ENCODE measurements at places on chromosomes 11 and 22.

DNA sequence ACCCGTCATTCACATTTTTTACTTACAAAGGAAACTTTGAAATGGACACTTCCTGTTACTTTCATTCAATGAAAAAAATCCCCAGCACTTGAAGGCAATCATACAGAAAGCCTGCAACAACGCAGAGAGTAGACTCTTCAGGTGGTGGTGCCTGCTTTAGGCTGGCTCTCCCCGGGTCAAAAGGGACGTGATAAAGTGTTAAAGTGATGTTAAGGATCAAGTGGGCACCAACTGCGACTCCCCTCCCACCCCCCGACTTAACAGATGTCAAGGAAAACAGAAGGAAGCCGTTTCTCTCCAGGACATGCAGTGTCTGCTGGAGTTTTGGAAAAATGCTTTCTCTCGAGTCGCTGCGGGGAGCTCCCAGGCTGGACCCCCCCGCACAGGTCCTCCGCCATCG is 414 bp upstream of the PNPLA3 start:
- H3K27ac ChIP-seq = no peak overlapping the region
- H3K4me3 ChIP-seq = no peak overlapping the region
- H3K36me3 ChIP-seq = no peaks in the 10 kb centered on the region
- no peaks in the 10 kb centered on the region for H3K4me1 ChIP-seq
- no peak for DNase-seq

GRCh38 chr22:47736186-47737034 is 974.0 kb downstream of the TBC1D22A start:
- no peak overlapping the region for H3K27ac ChIP-seq
- no peaks in the 10 kb centered on the region for H3K36me3 ChIP-seq
- H3K4me3 ChIP-seq = no peak overlapping the region

- DNase-seq = peak; percentile 63
- H3K4me1 ChIP-seq = peaks cover 94% of the 10 kb centered on the region
- H3K36me3 ChIP-seq = peaks cover 7% of the 10 kb centered on the region
- H3K4me3 ChIP-seq = peak overlapping the region; percentile 50
These were observed 6.1 kb downstream of the CD81 start for GRCh38 chr11:2382936-2383851.

- peak overlapping the region; percentile 92 for H3K27ac ChIP-seq
- peaks cover 35% of the 10 kb centered on the region for H3K4me1 ChIP-seq
- H3K27me3 ChIP-seq = no peaks in the 10 kb centered on the region
- DNase-seq = no peak
These were observed 13.8 kb downstream of the ATP5MG start for GRCh38 chr11:118415062-118415738.

- peaks cover 31% of the 10 kb centered on the region for H3K4me1 ChIP-seq
- H3K27ac ChIP-seq = no peak overlapping the region
- DNase-seq = no peak
- H3K27me3 ChIP-seq = no peaks in the 10 kb centered on the region
- H3K4me3 ChIP-seq = no peak overlapping the region
These were observed 115.8 kb downstream of the CSNK2A3 start for GRCh38 chr11:11237070-11237832.

DNA sequence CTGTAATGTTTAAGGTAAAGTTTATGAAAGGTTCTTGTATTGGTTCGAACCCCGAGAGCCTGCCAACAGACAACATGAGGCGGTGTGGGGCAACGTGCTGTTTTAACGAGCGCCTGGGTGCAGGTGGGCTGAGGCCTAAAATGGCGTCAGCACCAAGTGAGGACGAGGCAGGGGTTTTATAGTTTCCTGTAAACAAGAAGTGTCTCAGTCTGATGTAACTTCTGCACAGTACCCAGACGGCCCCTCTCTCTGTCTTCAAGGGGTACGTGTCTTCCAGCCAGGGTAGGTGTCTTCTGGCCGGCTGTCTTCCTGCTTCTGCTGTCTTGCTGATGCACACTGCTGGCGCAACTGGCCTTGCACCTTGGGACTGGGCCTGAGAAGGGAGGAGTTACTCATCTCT is 2.7 kb downstream of the PPFIBP2 start:
- H3K36me3 ChIP-seq = no peaks in the 10 kb centered on the region
- DNase-seq = no peak
- H3K27me3 ChIP-seq = no peaks in the 10 kb centered on the region

GRCh38 chr11:120120805-120121335 is 17.0 kb downstream of the TRIM29 start:
- H3K36me3 ChIP-seq = no peaks in the 10 kb centered on the region
- no peaks in the 10 kb centered on the region for H3K4me1 ChIP-seq
- no peak overlapping the region for H3K4me3 ChIP-seq

GRCh38 chr22:18048441-18048898 is 24.1 kb upstream of the MICAL3 start:
- no peak overlapping the region for H3K4me3 ChIP-seq
- no peak for DNase-seq
- H3K4me1 ChIP-seq = peaks cover 6% of the 10 kb centered on the region
- H3K27ac ChIP-seq = no peak overlapping the region
- H3K36me3 ChIP-seq = no peaks in the 10 kb centered on the region

GRCh38 chr11:118882491-118882890 is 1.2 kb upstream of the CXCR5 start:
- peaks cover 29% of the 10 kb centered on the region for H3K4me1 ChIP-seq
- no peaks in the 10 kb centered on the region for H3K36me3 ChIP-seq
- H3K4me3 ChIP-seq = no peak overlapping the region
- no peak for DNase-seq
- no peak overlapping the region for H3K27ac ChIP-seq
- H3K27me3 ChIP-seq = no peaks in the 10 kb centered on the region

- peak overlapping the region; percentile 82 for H3K4me3 ChIP-seq
- peaks cover 5% of the 10 kb centered on the region for H3K36me3 ChIP-seq
- H3K27ac ChIP-seq = peak overlapping the region; percentile 56
- H3K27me3 ChIP-seq = no peaks in the 10 kb centered on the region
These were observed 904 bp downstream of the SLC35F2 start for GRCh38 chr11:107857550-107858216.

- H3K36me3 ChIP-seq = no peaks in the 10 kb centered on the region
- H3K4me1 ChIP-seq = peaks cover 11% of the 10 kb centered on the region
- no peaks in the 10 kb centered on the region for H3K27me3 ChIP-seq
- H3K27ac ChIP-seq = no peak overlapping the region
These were observed 51.2 kb upstream of the MYO18B start for GRCh38 chr22:25690798-25691197.

- peak; percentile 74 for DNase-seq
- no peaks in the 10 kb centered on the region for H3K4me1 ChIP-seq
- H3K36me3 ChIP-seq = no peaks in the 10 kb centered on the region
- no peaks in the 10 kb centered on the region for H3K27me3 ChIP-seq
These were observed 185.3 kb upstream of the LARGE1 start for GRCh38 chr22:34105461-34106062.

GRCh38 chr11:63573881-63574855 is 11.0 kb upstream of the PLAAT2 start:
- H3K36me3 ChIP-seq = no peaks in the 10 kb centered on the region
- DNase-seq = peak; percentile 51
- H3K27me3 ChIP-seq = no peaks in the 10 kb centered on the region
- H3K27ac ChIP-seq = no peak overlapping the region
- no peak overlapping the region for H3K4me3 ChIP-seq

DNA sequence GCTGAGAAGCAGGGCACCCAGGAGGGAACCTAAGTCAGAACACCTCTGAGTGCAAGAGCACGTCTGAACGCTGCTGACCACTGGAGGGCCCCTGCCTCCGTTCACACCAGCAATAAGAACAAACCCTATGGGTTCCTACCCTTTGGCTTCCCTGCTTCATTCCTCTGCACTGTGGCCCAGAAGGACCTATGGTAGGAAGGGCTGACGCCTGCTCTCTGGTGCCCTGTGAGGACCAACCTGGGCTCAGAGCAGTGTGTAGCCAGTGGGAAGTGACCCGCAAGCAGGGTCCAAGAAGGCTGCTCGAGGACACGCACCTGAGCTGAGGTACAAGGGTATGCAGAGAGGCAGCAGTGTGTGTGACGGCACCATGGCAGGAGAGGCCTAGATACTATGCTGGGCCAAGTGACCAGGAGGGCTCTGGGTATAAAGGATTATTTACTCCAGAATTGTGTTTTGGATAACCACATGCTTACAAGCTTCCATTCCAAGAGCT is 68.8 kb upstream of the CLTCL1 start:
- H3K36me3 ChIP-seq = peaks cover 26% of the 10 kb centered on the region
- peaks cover 13% of the 10 kb centered on the region for H3K4me1 ChIP-seq
- H3K4me3 ChIP-seq = no peak overlapping the region
- DNase-seq = no peak

- H3K36me3 ChIP-seq = no peaks in the 10 kb centered on the region
- peak; percentile 58 for DNase-seq
- no peak overlapping the region for H3K4me3 ChIP-seq
- H3K4me1 ChIP-seq = peaks cover 27% of the 10 kb centered on the region
These were observed 5.5 kb upstream of the PCF11 start for GRCh38 chr11:83151274-83151977.

DNA sequence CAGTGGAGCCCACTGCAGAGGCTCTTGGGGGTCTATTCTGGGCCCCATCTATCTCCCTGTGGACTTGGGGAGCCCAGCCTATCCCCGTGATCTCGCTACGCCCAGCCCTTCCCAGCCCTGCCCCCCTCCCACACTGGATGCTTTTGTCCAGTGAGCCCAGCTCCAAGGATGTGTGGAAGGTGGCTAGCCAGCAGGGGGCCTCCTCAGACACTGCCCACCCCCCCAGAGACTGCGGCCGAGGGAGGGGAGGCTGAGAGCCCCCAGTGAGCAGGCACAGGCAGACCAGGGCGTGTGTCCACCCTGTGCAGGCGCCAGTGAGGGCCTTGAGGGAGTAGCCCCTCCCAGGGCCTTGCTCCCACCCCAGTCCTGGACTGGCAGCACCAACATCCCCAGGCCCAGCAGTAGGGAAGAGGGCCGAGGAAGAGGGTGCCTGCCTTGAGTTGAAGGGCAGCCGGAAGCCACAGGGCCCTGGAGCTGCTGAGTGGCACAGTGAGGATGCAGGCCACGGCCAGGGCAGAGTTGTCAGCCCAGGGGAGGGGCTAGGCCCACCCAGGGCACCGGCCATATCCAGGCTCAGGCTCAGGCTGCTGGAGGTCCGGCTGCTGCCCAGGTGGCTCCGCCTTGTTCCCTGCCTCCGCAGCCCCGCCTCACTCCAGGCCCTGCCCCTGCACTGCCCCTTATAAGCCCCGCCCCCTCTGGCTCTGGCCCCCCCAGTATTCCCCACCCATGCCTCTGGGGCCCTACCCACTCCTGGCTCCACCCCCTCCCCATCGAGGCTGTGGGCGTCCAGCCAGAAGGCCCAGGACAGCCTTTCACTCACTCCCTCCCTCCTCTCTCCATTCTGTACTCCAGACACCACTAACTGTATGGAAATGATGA is 28.0 kb downstream of the MOB2 start:
- no peaks in the 10 kb centered on the region for H3K4me1 ChIP-seq
- DNase-seq = peak; percentile 57
- H3K36me3 ChIP-seq = no peaks in the 10 kb centered on the region
- H3K27ac ChIP-seq = no peak overlapping the region

- no peak for DNase-seq
- H3K27me3 ChIP-seq = no peaks in the 10 kb centered on the region
- H3K4me1 ChIP-seq = no peaks in the 10 kb centered on the region
- no peak overlapping the region for H3K4me3 ChIP-seq
- no peak overlapping the region for H3K27ac ChIP-seq
These were observed 4.6 kb downstream of the WT1 start for GRCh38 chr11:32430568-32431381.

DNA sequence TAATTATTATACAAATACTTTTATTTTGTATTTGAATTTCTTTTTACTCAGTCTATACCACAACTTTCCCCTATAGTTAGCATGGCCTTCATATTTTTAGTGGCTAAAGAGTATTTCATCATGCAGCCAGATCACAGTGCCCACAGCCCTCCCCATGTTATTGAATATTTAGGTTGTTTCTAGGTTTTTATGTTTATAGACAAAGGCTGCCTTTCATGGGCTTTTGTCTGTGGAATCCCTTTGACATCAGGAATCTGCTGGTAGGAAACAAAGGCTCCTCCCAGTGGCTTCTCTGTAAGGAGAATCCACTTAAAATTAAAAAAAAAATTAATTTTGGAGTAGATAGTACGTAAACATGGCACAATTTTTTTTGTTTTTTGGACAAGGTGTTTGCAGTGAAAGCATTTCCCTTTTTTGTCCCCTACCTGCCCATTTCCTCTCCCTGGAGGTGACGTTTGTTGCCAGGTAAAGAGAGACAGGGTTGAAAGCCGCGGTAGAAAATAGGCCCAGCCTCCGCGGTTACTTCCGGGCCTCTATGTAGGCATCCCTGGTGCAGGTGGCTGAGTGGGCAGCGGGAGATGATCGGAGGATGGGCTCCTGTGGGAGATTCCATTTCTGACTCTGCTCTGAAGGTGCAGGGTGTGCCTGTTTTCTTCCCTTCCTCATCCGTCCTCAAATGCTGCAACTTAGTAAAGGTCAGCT is 82.2 kb upstream of the OR4B1 start:
- H3K27ac ChIP-seq = no peak overlapping the region
- H3K4me3 ChIP-seq = no peak overlapping the region
- H3K27me3 ChIP-seq = no peaks in the 10 kb centered on the region

- H3K27ac ChIP-seq = no peak overlapping the region
- DNase-seq = no peak
- H3K4me3 ChIP-seq = no peak overlapping the region
- no peaks in the 10 kb centered on the region for H3K27me3 ChIP-seq
These were observed 720.1 kb downstream of the DLG2 start for GRCh38 chr11:84906995-84907394.

DNA sequence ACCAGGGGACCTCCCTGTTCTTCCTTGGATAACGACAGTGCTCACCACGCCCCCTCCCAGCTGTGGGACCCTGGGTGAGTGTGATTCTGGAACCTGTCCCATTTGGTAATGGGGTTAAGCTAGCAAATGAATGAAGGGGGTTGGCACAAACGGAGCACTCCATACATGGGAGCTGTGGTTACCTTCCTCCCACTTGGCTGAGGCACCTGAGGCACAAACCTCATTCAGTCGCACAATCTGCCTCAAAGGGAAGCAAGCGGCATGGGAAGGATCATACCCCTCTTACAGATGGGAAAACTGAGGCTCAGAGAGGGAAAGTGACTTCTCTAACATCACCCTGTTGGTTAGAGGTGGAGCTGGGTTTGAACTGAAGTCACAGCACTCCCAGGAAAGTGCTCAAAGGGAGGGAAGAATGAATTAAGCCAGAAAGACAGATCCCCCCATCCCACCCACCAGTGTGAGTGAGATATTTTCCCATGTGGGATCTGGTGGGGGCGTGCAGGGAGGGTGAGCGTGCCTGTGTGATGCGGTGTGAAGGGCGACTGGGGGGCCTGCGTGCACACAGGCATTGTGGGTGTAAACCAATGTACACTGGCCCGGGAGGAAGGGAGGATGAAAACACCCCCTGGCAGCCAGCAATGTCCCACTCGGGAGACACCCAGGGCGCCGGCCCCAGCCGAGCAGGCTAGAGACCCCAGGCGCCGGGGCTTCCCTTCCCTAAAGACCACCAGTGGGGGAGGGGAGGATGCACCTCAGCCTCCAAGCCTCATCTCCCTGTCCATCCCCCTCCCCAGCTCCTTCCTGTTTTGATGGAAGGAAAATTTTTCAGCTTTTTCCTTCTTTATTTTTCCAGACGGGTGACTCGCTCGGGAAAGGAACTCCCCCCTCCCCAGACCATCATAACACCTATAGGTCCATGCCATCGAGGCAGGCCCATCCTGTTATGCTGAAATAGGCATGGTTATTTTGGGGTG is 8.0 kb upstream of the PDGFB start:
- no peak overlapping the region for H3K4me3 ChIP-seq
- no peaks in the 10 kb centered on the region for H3K36me3 ChIP-seq
- no peaks in the 10 kb centered on the region for H3K27me3 ChIP-seq
- DNase-seq = no peak

- no peaks in the 10 kb centered on the region for H3K4me1 ChIP-seq
- H3K27ac ChIP-seq = no peak overlapping the region
- H3K4me3 ChIP-seq = no peak overlapping the region
- no peak for DNase-seq
- H3K36me3 ChIP-seq = no peaks in the 10 kb centered on the region
These were observed 735.9 kb downstream of the NTM start for GRCh38 chr11:132106096-132106982.
